ENCODE measurements at places on chromosomes 2 and 18. TPM values are rescaled to one million over a fixed set of nuclear protein-coding genes. Genes with fewer than 3 reads are reported as not detected.

The PAX8 gene
- total RNA-seq: 160 TPM

The PKP4 gene
- 142 TPM for total RNA-seq

The MSH2 gene
- 18.6 TPM for total RNA-seq

The UGT1A8 gene
- 4.4 TPM for total RNA-seq

The GBX2 gene
- total RNA-seq: not detected

The GCG gene
- not detected for total RNA-seq

The ITPRIPL1 gene
- total RNA-seq: 1.7 TPM

The VIT gene
- total RNA-seq: 7.4 TPM

The DSG4 gene
- not detected for total RNA-seq

The SLC4A5 gene
- 7.2 TPM for total RNA-seq

The KLHL14 gene
- 0.29 TPM for total RNA-seq

The LRRC30 gene
- total RNA-seq: not detected

The SERPINB3 gene
- not detected for total RNA-seq

The PDE1A gene
- total RNA-seq: 9.7 TPM

The RSAD2 gene
- 4.4 TPM for total RNA-seq

DNA sequence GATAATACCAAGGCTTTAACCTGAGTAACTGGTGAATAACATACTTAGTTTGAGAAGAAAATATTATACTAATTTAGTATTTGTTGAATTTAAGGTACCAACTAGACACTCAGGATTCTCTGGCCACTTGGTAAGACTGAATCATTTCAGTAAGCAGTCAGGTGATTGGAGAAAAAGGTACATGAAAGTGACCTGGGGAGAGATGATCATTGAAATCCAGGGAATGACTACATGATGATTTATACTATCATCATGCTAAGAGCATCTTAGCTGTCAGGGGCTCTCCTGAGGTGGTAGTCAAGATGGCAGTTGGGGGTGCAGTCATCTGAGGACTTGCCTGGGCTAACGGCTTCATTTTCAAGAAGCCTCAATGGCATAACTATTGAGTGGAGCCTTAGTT is 571.2 kb upstream of the ACVR2A start:
- DNase-seq: no peak

GRCh38 chr2:17093712-17094111 is 424.5 kb downstream of the RAD51AP2 start:
- no peak for DNase-seq

DNA sequence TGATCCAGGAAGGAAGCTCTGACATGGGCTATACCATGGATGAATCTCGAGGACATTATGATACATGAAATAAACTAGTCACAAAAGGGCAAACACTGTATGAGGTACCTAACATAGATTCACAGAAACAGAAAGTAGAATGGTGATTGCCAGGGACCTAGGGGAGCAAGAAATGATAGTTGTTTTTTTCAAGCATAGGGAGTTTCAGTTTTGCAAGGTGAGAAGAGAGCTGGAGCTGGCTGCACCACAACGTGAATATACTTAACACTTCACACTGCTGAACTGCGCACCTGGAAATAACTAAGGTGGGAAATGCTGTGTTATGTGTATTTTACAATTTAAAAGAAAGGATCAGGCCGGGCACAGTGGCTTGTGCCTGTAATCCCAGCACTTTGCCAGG is 13.2 kb upstream of the AGAP1 start:
- no peak for DNase-seq

GRCh38 chr2:47504174-47504810 is 101.3 kb downstream of the MSH2 start:
- DNase-seq: no peak

- no peak for DNase-seq
These were observed 156.8 kb upstream of the RBMS1 start for GRCh38 chr2:160650196-160651118.

- DNase-seq: peak; percentile 43
These were observed 67.2 kb downstream of the LRRFIP1 start for GRCh38 chr2:237694415-237695194.

DNA sequence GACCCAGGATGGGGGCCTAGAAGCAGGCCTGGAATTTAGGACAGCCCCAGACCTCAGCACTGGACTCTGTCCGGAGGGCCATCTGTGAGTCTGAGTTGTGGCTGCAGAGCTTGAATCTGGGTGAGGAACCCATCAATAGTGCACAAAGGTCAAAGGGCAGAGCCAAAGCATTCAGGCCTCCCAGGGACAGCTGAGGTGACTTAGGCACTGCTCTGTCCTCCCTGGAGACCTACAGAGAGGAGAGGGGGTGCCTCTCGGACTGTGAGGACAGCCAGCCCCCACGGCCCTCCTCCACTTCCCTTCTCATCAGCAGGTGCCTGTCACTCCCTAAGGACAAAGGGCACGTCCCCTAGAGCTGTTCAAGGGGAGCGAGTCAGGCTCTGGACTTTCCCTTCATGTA is 25.1 kb upstream of the PRLH start:
- DNase-seq: no peak

GRCh38 chr2:5482929-5483331 is 209.3 kb upstream of the SOX11 start:
- DNase-seq: no peak

DNA sequence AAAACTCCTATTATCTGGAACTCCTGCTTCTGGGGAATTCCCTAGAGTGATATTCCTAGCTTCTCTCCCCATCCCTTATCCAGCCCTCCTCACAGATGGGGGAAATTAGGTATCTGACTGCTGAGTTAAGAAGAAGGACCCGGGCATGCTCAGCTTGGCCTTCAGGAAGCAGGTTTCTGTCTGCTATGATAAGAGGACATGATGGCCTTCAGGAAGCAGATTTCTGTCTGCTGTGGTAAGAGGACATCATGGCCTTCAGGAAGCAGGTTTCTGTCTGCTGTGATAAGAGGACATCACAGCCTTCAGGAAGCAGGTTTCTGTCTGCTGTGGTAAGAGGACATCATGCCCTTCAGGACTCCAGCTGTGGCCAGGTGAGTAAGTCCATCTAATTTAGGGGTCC is 65.2 kb downstream of the PLEKHM3 start:
- DNase-seq: no peak

- DNase-seq: no peak
These were observed 27.7 kb downstream of the EIF2AK3 start for GRCh38 chr2:88599527-88599926.

DNA sequence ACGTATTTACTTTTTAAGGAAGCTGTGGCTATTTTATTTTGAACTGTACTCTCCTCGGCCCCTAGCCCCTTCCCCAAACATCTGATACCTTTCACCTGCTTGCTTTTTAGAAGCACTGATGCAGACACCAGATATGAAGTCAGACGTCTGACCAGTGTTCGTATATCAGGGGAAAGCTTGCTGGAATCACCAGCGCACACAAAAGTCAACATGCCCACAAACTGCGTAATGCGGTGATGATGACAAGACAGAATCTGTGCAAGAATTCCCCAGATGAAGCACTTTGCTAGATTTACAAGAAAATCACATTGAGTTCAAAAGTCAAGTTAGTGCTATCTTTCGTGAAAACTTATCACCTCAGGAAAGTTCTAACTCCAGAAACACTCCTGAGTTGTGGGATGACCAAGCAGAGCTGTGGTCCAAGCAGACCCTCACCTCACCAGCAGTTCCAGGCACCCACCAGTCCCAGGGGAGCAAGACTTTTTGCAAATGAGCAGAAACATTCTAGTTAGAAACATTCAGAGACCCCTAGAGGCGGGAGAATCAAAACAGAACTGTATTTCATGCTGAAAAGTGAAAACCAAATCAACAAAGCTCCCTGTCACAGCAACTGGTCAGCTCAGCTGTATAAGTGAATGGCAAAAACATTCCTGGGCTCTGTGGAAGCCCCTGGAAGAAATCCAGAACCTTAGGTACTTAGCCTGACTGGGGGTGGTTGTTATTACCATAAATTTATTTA is 55.7 kb downstream of the INO80C start:
- no peak for DNase-seq

GRCh38 chr2:6866275-6866671 is 566 bp upstream of the CMPK2 start:
- peak; percentile 59 for DNase-seq

GRCh38 chr18:40371673-40372072 is 1583.4 kb upstream of the PIK3C3 start:
- DNase-seq: no peak

- DNase-seq: no peak
These were observed 259.1 kb upstream of the AGAP1 start for GRCh38 chr2:235234736-235235135.

DNA sequence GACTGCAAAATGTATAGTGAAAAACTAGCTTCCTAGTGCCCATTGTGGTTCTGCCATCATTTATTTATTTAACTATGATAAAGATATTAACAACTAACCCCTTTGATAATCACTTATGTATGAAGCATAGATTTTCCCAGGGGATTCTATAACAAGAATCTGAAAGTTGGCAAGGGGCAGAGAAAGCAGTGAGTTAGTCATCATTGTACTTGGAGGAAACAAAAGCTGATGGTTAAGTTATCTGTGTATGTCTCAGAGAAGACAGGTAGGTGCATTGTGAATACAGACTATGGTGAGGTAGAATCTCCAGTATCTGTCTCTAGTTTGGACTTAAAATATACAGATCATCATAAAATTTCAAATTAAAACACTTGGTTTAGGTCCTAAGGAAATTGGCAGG is 2159.1 kb upstream of the CELF4 start:
- no peak for DNase-seq

- DNase-seq: no peak
These were observed 103.7 kb downstream of the PLEKHM3 start for GRCh38 chr2:207921606-207922005.

GRCh38 chr2:68653538-68653982 is 10.2 kb downstream of the PROKR1 start:
- DNase-seq: no peak

DNA sequence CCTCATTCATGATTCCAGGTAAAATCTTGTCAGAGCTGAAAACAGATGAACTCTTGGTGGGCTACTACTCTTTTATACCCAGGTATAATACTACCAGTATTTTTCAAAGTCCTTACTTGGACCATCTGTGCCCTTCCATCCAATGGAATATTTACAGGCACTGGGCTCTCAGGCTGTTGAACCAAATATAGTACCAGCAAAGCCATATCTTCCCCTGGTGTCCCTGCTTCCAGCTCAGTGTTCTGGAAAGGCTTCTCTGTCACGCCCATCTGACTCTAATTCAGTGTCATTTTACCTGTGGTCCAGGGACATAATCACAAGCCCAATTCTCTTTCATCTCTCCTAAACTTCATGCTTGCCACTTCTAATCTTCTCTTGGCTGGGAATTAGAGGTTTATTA is 119.2 kb upstream of the STK17B start:
- DNase-seq: no peak

- no peak for DNase-seq
These were observed 35.1 kb downstream of the WDR43 start for GRCh38 chr2:28929581-28929980.

- DNase-seq: no peak
These were observed 42.6 kb upstream of the CD302 start for GRCh38 chr2:159840616-159841015.

- no peak for DNase-seq
These were observed 104.1 kb downstream of the DPP10 start for GRCh38 chr2:114546531-114546930.

GRCh38 chr2:240965905-240966456 is 32.4 kb upstream of the SNED1 start:
- peak; percentile 44 for DNase-seq
